ENCODE measurements at places on chromosomes 1 and 21.
A peak's percentile ranks its signal among the peaks of the same experiment; 100 is the strongest.

GRCh38 chr1:3064296-3064850 is 4.6 kb upstream of the PRDM16 start:
- DNase-seq, result no peak

DNA sequence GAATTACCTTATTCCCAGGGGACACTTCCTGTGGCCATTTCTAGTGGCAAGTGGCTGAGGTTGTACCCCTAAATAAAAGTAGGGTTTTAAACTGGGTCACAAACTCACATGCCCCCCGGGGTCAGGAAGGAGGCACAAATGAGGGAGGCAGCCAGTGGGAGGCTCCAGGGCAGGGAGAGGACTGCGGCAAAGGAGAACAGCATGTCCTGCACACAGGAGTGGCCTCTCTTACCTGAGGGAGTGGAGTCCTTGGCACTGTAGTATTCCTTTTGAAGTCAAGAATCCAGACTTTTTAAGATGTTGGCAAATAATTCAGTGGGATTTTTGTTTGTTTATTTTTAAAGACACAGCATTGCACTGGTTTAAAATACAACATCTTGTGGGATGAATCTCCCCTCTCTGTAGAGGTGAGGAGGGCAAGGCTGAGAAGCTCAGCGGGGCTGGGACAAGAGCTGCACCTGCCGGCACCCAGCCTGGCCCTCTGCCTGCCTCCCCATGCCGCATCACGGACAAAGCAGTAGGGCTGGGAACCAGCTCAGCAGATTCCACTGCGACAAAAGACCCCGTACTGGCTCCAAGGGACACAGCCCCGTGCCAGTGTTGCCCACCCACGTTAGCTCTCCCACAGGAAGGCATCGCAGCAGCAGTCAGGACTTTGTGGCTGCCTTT is 22.2 kb downstream of the SPSB1 start:
- no peak for DNase-seq

DNA sequence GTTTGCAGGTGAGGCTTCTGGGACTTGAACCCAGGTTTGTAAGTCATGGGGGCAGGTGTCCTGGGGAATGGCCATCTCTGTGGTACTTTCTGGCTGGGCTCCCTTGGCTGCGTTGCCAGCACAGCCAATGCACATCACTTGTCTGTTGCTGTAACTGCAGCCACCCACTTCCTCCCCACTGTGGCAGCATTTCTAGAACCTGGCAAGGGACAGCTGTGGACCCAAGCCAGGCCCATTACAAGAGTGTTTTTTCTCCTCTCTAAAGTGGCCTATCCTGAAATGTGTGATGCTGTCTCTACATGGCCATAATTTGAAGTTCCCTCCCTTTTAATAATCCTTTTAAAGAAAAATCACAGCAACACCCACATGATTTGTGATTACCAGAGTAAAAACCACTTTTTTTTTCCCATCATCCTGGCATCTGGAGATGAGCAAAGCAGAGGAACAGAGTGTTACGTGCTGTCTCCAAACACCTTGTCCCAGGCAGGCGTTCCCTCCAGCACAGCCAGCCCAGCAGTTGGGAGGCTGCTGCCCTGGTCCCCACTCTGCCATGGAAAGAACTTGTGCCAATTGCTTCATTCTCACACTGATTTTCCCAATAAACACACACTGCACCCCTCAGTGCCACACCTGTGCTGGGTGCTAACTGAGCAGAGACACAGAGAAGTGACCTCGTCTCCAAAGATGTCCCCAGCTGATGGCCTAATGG is 360.6 kb upstream of the USP24 start:
- no peak for DNase-seq

GRCh38 chr1:210455840-210456603 is 127.3 kb downstream of the HHAT start:
- no peak for DNase-seq

DNA sequence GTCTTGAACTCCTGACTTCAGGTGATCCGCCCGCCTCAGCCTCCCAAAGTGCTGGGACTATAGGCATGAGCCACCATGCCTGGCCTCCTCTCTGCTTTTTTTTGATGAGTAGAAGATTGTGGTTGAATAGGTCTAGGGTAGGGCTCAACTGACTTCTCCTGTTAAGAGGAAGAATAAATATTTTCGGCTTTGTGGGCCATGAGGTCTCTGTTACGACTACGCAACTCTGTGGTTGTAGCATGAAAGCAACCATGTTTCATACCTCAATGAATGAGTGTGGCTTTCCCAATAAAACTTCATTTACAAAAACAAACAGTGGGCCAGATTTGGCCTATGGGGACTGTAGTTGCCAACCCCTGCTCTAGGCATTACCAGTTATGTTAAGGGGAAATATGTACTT is 67.8 kb downstream of the NID1 start:
- DNase-seq, result no peak

- no peak for DNase-seq
Observed at GRCh38 chr21:34726627-34727337, 58.0 kb downstream of the CLIC6 start.

DNA sequence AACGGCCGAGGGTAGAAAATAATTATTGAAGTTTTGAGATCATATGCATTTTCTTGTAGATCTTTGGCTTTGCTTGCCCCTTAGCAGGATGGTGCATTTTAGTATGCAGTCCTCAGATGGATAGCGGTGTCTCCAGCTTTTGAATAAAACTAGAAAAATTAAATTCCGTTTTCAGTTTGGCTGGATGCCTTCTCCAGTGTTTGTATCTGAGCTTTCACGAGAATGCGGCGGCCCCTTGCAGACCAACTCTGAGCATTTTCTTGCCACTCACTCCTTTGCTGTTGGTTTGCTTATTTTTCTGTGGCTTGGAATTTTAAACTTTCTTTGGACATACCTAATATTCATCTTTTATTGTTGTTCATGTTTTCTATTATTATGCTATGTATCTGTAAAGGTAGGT is 192.6 kb downstream of the NFIA start:
- no peak for DNase-seq

- no peak for DNase-seq
Observed at GRCh38 chr1:180905927-180906326, 6.8 kb upstream of the KIAA1614 start.

GRCh38 chr1:12610305-12610935 is 7.6 kb downstream of the DHRS3 start:
- DNase-seq, result no peak

DNA sequence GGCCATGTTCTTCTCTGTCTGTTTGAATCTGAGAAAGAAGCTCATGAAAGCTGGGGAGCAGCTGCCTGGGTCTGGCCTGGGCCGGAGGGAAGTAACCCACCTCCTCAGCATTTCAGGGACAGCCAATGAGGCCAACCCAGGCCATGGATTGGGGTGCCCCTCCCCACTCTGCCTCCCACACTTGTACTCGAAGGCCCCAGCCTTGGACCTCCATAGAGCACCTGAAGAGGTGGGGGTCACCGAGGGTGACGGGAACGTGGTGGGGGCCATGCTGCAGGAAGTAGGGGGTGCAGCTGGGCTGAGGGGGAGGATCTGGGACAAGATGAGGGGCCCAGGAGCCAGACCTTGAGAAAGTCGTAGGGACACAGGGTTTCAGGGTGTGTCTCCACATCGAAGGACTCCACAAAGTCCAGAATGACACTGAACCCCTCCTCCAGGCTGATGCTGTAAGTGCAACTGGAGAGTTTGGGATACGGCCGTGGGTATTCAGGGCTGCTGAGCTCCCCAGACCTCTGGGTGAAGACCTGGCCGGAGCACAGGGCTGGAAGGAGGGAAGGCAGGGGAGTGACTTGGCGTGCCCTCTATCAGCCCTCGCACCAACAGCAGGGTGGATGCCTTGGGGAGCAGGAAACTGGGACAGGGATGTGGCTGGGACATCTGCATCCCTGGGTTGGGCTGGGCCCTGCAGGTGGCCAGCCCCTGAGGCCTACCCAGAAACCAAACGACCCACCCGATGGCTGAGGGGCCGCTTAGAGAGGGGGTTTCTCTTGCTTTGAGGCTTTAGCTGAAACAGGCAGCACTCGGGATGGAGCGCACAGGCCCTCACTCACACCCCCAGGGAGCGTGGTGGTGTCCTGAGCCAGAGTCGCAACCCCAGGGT is 3.8 kb downstream of the MASP2 start:
- DNase-seq, result no peak

- peak; percentile 97 for DNase-seq
Observed at GRCh38 chr21:45971616-45972352, 9.8 kb upstream of the COL6A1 start.

DNA sequence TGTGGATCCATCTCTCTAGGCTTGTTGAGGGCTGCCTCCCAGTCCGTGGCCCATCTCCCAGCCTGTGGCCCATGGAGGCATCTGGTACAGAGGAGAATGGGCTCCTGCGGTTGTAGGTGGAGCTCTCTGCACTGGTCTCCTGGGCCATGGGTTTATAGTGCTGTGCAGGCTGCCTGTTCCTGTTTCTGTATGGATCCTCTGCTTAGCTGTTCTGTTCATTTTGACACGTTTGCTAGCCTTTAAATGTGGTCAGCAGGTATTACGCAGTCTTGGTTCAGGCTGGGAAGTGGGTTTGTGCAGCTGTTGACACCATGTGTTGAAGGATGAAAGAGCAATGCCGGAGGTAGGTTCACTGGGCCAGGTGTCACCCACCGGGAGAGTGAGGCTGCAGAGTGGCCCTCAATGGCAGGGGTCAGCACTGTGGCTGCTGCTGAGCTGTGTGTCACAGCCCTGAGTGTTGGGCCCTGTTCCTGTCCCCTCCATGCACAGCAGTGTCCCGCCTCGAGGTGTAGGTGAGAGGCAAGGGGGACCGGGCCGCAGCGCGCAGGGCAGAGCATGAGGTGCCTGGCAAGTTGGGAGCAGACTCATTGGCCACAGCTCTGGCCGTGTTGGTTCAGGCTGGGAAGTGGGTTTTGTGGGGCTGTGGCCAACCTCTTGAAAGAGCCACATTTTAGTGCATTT is 39.0 kb downstream of the SNAP47 start:
- no peak for DNase-seq

GRCh38 chr21:39003982-39004633 is 179.1 kb downstream of the PSMG1 start:
- no peak for DNase-seq

DNA sequence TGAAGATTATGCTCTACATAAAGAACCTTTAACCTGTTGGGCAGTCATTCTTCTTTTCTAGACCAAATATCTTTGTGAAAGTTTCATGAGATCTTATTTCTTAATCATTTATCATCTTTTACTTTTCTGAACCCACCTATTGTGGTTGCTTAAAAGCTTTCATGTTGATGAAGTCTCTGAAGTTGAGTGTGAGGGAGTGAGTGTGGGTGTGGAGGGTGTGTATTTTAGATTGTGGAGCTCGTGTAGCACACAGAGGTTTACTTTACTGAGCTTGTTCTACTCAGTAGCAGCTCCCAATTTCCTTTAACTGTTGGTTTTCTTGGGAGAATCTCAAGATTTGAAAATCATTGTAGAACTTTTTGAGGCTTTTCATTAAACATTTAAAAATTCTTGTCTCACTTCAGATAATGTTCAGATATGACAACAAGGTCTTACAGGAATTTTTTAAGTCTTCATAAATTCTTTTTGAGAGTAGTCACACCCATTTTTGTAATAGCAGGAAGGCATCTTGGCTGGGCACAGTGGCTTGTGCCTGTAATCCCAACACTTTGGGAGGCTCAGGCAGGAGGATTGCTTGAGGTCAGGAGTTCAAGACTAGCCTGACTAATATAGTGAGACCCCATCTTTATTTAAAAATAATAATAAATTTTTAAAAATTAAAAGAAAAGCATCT is 17.0 kb downstream of the SRRM1 start:
- no peak for DNase-seq

DNA sequence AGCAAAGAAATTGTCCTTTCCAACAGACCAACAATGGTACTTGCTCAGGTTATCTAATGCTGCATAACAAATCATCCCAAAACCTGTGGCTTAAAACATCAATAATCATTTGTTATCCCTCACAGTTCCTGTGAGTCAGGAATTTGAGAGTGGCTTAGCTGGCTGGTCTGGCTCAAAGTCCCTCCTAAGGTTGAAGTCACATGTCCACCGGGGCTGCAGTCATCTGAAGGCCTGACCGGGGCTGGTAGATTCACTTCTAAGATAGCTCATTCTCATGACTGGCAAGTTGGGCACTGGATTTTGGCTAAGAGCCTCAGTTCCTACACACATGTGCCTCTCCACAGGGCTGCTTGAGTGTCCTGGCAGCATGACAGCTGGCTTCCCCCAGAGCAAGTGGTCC is 16.9 kb downstream of the ERI3 start:
- DNase-seq, result no peak

GRCh38 chr21:14585122-14585521 is 39.0 kb upstream of the SAMSN1 start:
- no peak for DNase-seq

- no peak for DNase-seq
Observed at GRCh38 chr1:226660410-226661182, 78.5 kb downstream of the ITPKB start.

DNA sequence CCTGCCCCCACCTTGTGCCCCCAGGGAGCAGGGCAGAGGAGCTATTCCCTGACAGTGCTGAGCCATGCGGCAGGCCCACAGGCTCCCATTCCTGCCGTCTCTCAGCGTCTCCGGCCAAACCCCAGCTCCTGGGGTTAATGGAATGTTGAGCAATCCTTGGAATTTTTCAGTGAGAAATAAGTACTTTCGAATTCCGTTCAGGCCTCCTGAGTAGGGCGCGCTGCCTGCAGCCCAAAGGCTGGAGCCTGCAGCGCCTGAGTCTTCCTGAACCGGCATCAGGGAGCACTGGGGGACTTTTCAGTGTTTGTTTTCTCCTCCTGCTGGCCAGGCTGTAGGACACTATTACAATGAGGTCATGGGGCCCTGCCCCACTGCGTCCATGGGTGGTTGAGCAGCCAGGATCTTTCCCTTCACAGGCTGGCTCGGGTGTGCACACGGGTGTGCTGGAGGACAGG is 33.3 kb upstream of the CSF1 start:
- peak; percentile 67 for DNase-seq

DNA sequence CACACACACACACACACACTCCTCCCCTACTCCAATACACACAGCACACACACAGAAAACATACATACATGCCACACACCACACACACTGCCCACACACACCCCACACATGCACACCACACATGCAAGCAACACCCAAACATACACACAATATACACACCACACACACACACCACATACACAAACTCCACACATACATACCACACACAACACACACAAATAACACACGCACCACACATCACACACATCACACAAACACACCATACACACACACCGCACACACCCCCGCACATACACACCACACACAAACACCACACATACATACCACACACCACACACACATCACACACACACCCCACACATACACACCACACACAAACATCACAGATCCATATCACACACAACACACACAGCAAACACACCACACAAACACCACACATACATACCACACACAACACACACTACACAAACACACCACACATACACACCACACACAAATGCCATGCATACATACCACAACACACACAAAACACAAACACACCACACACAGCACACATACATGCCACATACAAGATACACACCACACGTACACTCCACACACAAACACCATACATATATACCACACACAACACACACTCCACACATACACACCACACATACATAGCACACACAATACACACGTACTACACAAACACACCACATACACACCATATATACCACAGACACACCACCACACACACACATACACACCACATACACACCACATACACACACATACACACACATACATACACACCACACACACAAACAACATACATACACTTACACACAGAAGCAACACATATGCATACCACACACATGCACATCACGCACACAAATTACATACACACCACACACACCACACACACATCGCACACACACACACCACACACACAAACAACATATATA is 932 bp upstream of the RAB7B start:
- DNase-seq, result no peak

GRCh38 chr1:87117761-87118368 is 203.4 kb downstream of the HS2ST1 start:
- DNase-seq, result no peak

- DNase-seq, result no peak
Observed at GRCh38 chr1:201750120-201750519, 78.8 kb upstream of the IPO9 start.

Data from HFF-Myc (cell line).